ENCODE measurements at places on chromosomes 3 and 15.

- DNase-seq = no peak
Observed at GRCh38 chr3:153889905-153890334, 231.3 kb upstream of the ARHGEF26 start.

- no peak for DNase-seq
Observed at GRCh38 chr3:56302417-56302816, 165.8 kb downstream of the ERC2 start.

GRCh38 chr3:153242896-153243295 is 80.9 kb downstream of the RAP2B start:
- no peak for DNase-seq

GRCh38 chr15:97978401-97979139 is 18.1 kb downstream of the ARRDC4 start:
- no peak for DNase-seq

GRCh38 chr3:137694836-137695235 is 69.3 kb upstream of the SOX14 start:
- DNase-seq = no peak

- DNase-seq = no peak
Observed at GRCh38 chr3:184300378-184300720, 1.3 kb downstream of the PSMD2 start.
